ENCODE measurements at places on chromosomes 3 and 15.

DNA sequence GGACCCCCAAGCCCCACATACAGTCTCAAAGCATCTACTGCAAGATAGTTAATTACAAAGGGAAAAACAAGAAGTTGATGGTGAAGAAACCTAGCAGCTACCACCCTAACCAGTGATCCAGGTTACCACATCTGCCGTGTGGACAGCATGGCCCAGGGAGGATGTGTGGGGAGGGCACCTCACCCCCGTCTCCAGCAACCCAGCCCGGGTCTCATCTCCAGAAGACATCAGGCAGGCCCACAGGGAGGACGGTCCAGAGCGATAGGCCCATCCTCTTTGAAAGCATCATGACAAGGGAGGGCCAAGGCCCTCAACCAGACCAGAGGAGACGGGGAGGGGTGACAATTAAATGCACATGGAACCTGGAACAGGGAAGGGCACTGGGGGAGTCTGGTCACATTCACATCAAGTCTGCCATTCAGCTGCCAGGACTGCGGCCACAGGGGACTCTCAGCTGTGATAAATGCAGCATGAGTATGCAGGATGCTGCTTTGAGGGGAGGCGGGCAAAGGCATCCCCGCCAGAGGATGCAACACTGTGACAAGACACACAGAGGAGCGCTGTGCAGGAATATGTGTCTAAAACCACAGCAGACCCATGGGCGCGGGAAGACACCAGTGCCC is 18.8 kb downstream of the ZXDC start:
- DNase-seq: no peak

- no peak for DNase-seq
Observed at GRCh38 chr15:98896802-98897732, 110.5 kb downstream of the PGPEP1L start.

DNA sequence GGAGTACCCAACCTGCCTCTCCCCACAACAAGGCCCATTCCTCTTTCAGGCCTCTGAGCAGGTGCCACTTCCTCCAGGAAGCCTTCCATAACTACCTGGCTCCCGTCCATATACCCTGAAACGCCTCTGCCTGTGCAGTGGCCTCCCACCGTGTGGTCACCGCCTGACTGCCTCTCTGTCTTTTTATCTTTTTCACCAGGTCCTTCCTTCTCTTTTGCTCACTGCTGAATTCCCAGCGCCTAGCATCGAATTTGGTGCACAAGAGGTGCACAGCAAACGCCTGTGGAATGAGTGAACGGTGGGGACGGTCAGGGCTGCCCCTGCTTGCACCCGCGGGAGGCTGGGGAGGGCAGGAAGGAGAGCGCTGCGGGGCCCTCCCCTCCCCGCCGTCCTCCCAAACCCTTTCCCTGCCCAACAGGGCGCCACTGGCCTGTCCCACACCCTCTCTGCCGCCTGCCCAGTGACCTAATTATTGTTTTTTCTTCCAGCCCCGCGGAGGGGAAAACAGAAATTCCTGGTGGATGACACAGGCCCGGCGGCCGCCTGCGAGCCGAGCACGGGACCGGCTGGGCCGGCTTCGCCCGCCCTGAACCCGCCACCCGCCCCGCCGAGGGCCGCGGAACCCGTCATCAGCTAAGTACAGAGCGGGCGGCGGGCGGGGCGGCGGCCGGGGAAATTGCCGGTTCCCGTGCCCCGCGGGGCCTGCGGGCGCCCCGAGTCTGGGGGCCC is 140.1 kb downstream of the SMAD6 start:
- DNase-seq: no peak

DNA sequence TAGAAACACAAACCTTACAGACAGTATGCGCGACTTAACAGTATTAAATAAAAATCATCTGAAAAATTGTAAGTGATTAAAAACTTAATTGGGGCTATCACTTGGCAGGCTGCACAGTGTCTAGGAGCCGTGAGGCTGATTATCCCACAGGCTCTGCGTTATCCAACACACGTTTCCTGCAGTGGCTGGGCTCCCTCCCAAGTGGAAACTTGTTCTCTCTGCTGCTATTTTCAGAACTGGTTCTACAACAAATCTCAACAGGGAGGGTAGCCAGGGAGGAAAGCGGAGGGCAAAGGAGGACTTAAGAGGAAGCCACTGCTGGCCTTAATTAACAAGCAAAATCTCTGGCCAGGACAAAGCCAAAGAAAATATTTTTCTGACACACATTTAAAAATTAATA is 555.2 kb downstream of the MAGI1 start:
- no peak for DNase-seq

- DNase-seq: no peak
Observed at GRCh38 chr3:106242781-106243180, 374.0 kb upstream of the CBLB start.

- no peak for DNase-seq
Observed at GRCh38 chr15:50181969-50182218, at the start of gene SLC27A2. Gene SLC27A2 (plus strand): TSS chr15:50182196. CDS start chr15:50182428, 232 bp downstream.

DNA sequence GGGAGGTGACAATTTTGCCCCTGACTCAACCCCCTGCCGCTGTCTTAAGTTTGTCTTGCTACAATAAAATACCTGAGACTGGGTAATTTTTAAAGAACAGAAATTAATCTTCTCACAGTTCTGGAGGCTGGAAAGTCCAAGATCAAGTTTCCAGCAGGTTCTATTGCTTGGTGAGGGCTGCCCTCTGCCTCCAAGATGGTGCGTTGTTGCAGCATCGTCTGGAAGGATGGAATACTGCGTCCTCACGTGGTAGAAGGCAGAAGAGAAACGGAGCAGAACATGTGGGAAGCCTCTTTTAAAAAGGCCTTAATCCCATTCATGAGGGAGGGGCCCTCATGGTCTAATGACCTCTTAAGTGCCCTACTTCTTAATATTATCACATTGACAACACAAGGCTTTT is 87.3 kb upstream of the SNTN start:
- DNase-seq: no peak

DNA sequence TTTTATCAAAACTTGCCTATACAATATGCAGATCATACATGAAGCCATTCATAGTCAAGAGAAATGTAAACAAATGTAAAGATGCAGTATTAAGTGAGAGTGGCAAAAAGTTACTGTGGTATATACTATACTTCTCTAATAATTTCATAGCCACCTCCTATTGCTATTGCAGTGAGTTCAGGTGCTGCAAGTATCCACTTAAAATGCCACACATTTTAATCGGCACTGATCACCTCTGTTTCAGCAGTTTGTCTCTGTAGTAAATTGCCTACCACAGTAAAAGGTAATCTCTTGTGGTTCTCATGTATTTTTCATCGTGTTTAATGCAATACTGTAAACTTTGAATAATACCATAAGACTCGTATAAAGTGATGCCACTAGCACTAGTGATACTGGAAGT is 20.4 kb upstream of the FAH start:
- DNase-seq: no peak

- DNase-seq: no peak
Observed at GRCh38 chr3:52792413-52792812, 2.2 kb upstream of the ITIH3 start.

GRCh38 chr3:175383371-175383770 is 524.2 kb downstream of the NAALADL2 start:
- DNase-seq: no peak

Data from stimulated activated CD4-positive, alpha-beta T cell treated with anti-CD3 and anti-CD28 coated beads, Interleukin-4, amount 100 ng/mL, for 4 hours (primary cell).